NCI-H82 (cell line): ENCODE measurements at places on chromosomes 12 and 14.

- peak; percentile 81 for DNase-seq
These were observed 114.6 kb downstream of the TMEM132C start for GRCh38 chr12:128381541-128381940.

GRCh38 chr12:104764225-104765091 is 193.6 kb downstream of the SLC41A2 start:
- DNase-seq: no peak

DNA sequence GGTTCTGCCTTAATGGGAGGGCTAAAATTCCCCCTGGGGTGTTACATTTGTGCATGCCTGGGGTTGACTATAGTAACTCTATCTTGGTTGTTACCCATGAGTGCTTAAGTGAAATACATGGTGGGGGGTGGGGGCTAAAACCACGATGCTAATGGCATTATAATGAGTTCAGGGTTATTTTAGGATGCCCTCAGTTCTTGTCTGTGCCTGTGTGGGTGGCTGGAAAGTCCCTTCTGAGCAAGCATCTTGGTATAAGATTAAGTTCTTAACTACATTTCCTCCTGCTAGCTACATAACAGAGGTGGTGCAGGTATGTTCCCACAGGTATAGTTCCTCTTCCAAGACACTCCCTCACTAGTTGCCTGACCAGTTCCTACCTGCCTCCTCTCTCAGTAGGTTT is 822.3 kb downstream of the LRFN5 start:
- DNase-seq: no peak

DNA sequence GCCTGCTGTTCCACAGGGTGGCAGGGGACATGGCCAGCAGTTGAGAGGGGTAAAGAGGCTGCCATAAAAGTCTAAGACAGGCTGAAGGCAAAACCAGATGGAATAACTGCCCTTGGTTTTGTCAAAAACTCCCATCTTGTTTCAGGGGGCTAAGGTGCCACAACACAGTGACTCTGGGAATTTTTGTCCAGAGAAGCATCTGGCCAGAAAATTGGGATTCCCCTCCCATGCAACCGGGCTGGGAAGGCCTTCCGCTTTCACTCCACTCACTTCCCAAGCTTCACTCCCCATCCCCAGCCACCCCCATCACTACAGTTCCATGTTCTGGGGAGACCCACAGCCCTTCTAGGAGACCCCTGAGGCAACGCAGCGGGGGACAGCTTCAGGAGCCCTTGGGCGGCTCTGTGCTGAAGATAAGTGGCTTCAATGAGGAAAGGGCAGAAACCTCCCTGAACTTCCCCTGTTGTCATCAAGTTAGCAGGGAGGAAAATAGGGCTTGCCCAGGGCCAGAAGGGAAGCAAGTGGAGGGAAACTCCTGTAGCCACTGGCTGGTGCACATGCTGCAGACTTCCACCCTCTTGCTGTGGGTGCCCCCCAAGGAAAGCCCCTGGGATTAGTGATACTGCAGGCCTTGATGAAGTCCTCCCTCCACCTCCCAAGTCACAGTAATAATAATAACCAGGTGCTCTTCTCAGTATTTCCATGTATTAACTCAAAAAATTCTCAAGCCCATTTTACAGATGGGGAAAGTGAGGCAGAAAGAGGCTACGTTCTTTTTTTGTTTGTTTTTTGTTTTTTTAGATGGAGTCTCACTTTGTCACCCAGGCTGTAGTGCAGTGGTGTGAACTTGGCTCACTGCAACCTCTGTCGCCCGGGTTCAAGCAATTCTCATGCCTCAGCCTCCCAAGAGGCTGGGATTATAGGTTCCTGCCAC is 6.0 kb downstream of the TMEM229B start:
- DNase-seq: no peak

GRCh38 chr14:20627346-20628027 is 14.0 kb downstream of the OR6S1 start:
- no peak for DNase-seq

DNA sequence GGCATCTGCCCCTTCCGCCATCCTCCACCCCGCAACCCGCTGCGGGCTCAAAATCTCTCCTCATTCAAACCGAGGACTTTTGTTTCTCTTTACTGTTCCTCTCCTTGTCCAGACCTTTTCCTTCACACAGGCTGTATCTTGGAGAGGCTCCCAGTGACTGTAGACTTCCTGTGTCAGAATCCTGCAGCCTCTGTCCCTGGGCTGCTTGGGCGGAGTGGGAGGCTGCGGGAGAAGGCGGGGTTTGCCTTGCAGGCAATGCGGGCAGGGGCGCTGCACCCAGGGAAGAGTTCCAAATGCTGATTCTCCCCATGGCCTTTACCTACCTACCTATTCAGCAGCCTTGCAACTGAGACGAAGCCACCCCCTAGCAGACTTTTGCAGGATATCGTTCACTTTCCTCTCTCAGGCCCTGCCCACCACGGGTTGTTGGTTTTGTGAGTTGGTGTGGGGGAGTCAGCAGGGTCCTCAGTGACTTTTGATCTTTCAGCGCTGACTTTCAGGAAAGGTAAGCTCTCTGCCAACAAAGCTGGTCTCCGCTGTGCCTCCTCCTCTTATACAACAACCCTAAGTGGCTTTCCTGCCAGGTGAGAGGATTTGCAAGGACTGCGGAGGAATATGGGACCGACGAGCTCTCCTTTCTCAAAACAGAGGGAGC is 79.0 kb upstream of the KCNA1 start:
- no peak for DNase-seq

DNA sequence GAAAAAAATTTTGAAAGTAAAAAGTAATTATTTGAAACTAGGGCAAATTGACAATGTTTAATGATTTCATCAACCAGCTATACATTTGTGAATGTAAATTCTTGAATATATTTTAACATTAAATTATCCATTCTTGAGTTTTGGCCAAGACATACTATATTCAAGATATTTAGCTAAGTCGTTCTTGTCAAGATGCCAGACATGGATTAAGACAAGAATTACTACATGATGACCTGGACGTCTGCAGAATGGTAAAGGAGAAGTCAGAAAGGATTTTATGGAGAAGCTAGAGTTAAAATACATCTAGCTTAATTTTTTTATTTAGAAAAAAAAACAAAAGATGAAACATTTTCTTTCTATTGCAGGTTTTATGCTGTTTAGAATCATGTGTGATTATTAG is 255.8 kb downstream of the TMTC2 start:
- peak; percentile 38 for DNase-seq

- no peak for DNase-seq
These were observed 48.5 kb upstream of the OVCH1 start for GRCh38 chr12:29546000-29546399.

DNA sequence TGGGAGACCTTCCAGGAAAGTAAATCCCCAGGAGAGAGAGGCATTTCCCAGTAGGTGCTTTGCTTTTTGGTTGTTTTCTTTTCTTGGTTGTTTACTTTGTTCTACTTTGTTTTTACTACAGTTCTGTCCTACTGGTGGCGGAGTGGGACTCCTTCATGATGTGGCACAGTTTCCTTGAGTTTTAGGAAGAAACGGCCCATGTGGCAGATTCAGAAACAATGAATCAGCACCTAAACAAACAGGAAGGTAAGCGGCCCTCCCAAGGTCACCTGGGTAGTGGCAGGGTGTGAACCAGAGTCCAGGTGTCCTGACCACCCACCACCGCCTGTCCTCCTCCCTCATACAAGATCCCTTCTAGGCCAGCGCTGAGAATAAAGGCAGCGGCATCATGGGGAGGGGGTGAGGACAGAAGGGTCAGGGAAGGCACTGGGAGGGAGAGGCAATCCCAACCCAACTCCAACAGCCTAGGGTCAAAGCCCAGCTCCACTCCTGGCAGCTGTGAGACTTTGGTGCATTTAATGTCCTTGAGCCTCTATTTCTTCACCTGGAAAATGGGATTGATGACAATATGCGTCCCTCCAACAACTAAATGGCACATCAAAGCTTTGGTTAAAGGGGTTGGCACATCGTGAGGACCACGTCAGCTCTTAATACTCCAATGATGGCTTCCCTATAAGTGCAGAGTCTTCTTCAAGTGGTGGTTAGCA is 111.5 kb upstream of the BCL2L14 start:
- no peak for DNase-seq

GRCh38 chr14:91258011-91258618 is 13.6 kb upstream of the GPR68 start:
- DNase-seq: no peak

- DNase-seq: peak; percentile 49
These were observed 41.0 kb downstream of the GPHB5 start for GRCh38 chr14:63277591-63278183.

DNA sequence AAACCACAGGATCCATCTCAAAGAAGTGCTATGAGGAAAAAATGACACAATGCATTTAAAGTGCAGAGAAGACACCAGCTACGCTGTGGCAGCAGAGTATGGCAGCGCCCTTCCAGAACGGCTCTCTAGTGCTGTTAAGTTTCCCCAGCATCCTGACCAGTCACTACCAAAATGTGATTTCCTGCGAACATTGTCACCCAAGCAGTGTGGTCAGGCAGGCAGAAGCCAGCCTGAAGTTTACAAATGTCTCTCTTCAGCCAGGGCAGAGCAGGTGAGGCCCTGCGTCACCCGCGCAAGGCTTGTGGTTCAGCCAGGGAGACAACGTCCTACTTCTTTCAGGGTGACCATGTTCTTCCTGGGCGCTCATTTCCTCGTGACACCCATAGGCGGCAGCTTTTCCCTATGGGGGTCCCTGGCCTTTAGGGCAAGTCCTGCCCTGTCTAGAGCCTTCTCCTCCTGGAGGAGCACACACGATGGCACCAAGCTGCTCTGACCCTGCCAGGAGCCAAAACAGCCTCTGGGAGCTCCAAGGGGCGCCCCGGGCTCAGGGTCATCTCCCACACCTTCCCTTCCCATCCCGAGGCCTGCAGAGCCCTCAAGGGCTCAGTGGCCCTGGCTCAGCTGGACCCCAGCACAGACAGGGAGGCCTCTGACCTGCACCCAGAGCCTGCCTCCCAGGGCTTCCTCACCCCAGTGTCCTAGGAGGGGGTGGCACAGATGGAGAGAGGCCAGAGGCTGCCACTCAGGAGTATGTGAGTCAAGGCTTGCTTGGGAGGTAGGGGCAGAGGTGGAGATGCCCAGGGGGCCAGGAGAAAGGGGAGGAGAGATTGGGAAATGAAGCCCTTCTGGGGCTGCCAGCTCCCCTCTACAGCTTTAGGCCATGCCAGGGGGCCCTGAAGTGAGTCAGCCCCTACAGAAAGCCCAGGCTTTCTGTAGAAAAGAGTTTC is 41.9 kb downstream of the PSMA6 start:
- DNase-seq: peak; percentile 3

- DNase-seq: no peak
These were observed 138.4 kb downstream of the STXBP6 start for GRCh38 chr14:24911324-24912109.

DNA sequence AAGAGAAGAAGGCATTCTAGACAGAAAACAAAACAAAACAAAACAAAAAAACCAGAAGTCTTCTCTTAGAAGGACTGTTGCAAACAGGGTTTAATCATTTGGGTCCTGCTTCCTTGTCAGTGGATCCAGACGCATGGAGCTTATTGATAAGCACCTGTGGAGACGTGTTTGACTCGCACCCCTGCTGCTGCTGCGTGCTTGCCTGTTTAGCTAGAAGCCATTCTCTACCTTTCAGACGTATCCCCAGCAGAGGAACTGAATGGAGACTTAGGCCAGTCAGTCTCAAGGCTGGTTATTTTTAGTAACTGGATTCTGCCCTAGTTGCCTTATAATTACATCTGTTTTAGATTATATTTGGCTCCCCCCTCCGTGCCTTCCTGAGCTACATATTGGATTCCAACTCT is 186.1 kb upstream of the EEA1 start:
- DNase-seq: no peak

- DNase-seq: no peak
These were observed 28.7 kb downstream of the CCDC59 start for GRCh38 chr12:82329508-82329907.

- no peak for DNase-seq
These were observed 179.1 kb downstream of the KITLG start for GRCh38 chr12:88401155-88401554.

DNA sequence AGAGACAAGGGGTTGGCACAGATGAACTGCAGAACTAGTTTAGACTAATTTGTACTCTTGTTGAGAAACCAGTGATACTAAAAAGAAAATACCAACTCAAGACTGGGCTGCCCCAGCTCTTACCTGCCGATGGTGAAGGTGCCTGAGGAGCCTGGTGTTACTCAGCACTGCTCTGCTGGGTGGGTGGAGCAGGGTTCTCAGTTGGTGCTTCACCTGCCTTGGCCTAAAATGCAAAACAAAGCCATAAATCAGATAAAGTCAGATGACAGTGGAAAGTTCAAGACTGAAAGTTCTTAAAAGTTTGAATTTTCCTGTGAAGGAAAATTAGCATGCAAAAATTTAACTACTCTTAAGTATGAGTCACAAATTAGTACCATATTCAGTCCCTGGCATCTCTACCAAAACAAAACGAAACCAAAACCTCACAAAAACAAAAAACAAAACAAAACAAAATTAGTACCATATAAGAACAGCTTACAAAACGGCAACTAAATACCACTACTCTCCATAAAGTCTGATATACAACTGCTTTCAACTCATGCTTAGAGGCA is 21.9 kb downstream of the YBX3 start:
- no peak for DNase-seq

DNA sequence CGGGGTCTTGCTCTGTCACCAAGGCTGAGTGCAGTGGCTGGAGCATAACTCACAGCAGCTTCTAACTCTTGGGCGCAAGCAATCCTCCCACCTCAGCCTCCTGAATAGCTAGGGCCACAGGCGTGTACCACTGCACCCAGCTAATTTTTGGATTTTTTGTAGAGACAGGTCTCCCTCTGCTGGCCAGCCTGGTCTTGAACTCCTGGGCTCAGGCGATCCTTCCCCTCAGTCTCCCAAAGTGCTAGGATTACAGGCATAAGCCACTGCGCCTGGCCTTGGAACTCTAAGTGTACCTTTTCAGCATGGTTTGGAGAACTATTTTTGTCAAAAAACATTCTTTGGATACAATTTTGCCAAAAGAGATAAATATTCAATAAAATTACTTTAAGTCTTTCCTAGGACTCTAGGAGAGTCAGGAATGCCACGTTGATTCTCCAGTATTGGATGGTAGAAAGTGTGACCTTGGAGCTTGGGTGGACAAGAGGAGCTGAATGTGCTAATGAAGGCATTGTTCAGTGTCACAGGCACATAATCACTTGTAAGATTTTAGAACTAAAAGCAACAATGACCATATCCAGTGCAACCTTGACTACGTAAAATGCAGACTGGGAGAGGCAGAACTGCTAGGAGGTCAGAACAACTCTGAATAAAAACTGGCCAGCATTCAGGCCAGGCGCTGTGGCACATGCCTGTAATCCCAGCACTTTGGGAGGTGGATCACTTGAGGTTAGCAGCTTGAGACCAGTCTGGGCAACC is 2.8 kb downstream of the SRSF9 start:
- peak; percentile 75 for DNase-seq

GRCh38 chr14:103384450-103385151 is 614 bp upstream of the MARK3 start:
- DNase-seq: no peak

GRCh38 chr12:123237646-123238329 is 4.6 kb downstream of the MTRFR start:
- peak; percentile 58 for DNase-seq

GRCh38 chr12:50642761-50643160 is 121.1 kb upstream of the ATF1 start:
- DNase-seq: no peak
